ENCODE measurements at places on chromosomes 2 and 18.

- no peak for DNase-seq
Measured at GRCh38 chr2:38765551-38765950, 12.5 kb upstream of the GEMIN6 start.

DNA sequence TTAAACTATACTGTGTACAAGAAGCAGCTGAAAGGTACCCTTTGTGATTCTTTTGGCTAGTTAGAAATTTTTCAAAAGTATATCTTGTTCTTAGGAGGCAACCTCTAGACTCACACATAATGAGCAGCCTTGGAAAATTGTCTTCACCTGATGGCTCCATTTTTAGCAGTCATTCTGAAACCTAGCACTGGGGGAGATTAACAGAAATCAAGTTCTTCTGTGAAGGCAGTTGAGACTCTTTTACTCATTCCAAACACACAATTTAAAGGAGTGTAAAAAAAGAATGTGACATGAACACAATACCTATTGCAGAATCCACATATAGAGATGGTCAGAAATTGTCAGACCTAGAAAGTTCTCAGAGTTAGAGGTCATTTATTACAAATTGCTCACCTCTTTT lies 197.7 kb downstream of the UBE2E3 start:
- DNase-seq = no peak

GRCh38 chr18:21742315-21742687 lies 1.7 kb downstream of the MIB1 start:
- DNase-seq = peak; percentile 58

- no peak for DNase-seq
Measured at GRCh38 chr18:25057491-25058050, 294.4 kb downstream of the ZNF521 start.

DNA sequence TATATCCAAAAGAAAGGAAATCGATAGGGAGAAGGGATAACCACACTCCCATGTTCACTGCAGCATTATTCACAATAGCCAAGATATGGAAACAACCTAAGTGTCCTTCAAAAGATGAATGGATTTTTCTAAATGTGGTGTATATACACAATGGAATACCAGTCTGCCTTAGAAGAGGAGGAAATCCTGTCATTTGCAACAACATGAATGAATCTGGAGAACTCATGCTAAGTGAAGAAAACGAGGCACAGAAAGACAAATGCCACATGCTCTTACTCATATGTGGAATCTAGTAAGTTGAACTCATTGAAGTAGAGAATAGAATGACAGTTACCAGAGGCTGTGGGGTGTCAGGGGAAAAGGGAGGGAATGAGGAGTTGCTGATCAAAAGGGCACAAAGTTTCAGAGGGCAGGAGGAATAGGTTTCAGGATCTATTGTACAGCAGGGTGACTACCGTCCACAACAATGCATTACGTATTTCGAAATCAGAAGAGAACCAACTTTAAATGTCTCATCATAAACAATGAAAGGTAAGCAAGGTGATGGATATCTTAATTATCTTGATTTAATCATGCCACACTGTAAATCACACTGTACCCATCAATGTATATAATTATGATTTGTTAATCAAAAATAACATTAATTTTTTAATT lies 46.1 kb downstream of the SIGLEC15 start:
- DNase-seq = no peak

- no peak for DNase-seq
Measured at GRCh38 chr2:145018502-145018901, 498.6 kb upstream of the ZEB2 start.

- DNase-seq = no peak
Measured at GRCh38 chr2:152370783-152371182, 35.8 kb downstream of the FMNL2 start.

- no peak for DNase-seq
Measured at GRCh38 chr18:650428-650858, 7.0 kb upstream of the TYMS start.

GRCh38 chr2:179255129-179255528 lies 9.5 kb downstream of the SESTD1 start:
- DNase-seq = no peak

GRCh38 chr2:122056853-122057252 lies 301.4 kb downstream of the TSN start:
- DNase-seq = no peak

DNA sequence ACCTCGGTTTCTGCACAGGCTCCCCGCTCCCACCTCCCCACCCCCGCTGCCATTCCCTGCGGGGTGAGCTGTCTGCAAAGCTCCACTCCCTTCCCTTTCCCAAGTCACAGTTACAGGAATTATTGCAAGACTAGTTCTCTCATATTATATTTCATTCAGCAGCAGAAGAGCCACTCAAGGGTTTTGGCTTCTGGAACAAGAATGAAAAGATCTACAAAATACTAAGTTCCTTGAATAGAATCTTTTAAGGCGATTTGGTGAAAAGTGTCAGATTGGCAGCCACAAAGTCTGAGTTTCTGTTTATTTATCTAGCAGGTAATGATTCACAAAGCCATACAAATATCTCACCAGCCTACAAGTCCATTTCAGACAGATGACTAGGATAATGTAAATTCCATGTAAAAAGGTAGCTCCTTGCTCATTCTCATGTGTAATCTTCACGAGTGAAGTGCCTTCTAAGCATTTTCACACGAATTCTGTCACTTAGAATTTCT lies 221.9 kb upstream of the RBBP8 start:
- no peak for DNase-seq

DNA sequence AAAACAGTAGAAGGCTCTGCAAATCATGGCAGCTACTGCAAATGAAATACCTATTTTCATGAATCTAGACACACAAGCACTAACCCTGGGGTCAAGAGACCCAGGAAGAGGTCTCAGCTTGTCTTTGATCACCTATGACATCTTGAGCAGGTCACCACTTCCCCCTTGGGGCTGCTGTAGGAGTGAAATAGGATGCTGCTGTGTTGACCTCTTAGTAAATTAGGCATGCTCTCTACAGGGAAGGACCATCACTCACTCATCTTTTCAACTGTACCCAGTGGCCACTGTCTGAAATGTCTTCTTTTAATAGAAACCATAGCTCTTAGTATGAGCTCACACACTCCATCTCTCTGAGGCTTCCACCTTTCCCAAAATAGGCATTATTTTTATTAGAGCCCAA lies 83.8 kb downstream of the NCK2 start:
- DNase-seq = no peak

DNA sequence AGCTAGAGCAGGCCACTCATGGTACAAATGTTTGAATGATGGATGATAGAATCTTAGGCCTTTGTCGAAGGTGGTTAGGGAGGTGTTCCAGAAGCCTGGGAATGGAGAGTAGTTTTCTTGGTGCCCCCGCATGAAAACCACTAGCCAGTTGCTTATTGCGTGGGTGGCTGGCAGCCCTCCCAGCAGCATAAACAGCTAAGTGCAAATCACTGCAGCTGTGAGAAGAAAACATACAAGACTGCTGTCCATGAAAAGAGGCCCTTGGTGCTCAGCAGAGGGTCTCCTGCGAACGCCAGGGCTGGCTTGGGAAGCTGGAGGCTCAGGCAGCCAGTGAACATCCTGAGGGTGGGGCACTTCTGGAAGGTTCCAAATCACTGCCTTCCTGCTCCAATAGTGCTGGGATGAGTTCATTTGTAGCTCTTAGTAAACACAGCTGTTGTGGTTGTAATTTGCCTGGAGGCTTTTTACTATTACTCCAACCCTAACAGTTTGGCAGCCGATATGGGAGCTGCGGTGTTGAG lies 118.8 kb downstream of the MGAT5 start:
- DNase-seq = peak; percentile 84

DNA sequence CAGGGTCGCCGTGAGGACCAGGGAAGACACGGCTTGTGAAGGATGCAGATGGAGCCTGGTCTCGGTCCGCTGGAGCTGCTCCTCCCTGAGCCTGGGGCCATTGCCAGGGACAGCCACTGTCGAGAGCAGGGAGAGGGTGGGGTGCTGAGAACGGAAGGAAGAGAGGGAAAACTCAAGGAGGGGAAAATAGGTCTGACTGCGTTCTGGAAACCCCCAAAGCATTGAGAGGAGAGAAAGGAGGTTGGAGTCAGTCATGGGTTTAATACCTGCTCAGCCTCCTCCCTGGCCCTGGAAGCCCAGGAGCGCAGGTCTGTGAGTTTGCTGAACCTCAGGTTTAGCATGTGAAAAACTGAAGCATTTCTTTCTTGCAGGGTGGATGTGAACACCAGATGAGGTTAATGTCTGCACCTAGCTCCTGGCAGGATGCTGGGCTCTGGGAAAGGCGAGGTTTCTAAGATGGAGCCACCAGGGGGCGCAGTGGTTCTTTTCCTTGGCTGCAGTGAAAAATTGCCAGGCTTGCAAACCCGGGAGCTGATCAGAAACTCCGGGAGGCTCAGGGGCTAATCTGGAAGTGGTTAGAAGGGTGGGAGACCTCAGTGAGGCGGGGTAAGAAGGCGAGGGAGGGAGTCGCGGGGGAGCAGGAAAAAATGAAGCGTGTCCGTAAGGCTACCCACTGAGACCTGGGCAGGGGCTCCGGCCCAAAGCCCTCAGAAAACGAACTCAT lies 33.6 kb upstream of the RNF149 start:
- DNase-seq = peak; percentile 50

DNA sequence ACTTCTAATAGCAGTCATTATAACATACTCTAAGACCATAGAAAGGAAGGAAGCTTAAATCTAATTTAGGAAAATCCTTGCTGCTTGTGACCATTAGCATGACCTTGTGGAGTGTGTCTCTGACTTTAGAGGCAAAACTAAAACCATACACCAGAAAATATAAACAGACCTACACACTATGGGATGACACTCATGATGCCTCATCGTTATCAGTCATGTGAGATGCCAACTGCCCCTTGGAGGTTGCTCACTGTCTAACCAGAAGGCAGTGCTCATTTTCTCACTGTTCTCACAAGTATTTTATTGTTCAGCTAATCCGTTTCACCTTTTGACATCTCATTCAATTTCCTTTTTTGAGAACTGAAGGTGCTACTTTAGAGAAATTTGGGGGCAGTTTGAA lies 376.9 kb downstream of the RND3 start:
- no peak for DNase-seq

Measured in NCI-H69 (cell line).